ENCODE measurements at places on chromosomes 7 and 10.
A peak's percentile ranks its signal among the peaks of the same experiment; 100 is the strongest.

DNA sequence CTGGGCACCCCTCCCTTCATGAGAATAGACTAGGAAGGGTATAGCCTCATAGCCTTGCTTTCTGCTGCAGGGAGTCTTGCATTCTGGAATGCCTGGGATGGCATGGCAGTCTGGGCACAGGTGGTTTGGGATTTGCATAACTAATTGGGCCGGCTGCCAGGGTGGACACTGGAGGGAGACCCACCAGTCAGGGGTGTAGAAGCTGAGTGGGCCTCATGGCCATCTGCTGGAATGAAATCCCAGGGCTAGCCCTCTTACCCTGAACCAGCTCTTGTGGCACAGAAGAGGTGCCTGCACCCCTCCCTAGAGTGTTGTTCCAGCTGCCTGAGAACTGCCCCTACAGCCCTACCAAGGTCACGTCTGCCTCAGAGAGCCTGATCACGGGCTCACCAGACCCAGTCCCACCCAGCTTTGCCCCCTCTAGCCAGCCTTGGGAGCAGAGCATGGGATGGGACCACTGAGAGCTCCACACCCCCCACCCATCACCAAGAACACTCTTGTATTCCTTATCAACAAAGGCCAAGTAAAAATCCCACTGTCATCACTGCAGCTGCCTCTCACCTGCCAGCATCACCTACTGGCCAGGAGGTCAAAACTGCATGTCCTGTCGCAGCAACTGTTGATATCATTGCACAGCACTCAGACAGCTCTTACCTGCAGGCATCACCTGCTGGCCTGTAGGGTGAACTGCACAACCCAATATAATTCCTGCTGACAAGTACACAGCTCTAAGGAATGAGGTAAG, 148.9 kb downstream of the ZEB1 start:
- DNase-seq, result no peak

- DNase-seq, result no peak
These were observed 448 bp upstream of the NET1 start for GRCh38 chr10:5411941-5412276.

DNA sequence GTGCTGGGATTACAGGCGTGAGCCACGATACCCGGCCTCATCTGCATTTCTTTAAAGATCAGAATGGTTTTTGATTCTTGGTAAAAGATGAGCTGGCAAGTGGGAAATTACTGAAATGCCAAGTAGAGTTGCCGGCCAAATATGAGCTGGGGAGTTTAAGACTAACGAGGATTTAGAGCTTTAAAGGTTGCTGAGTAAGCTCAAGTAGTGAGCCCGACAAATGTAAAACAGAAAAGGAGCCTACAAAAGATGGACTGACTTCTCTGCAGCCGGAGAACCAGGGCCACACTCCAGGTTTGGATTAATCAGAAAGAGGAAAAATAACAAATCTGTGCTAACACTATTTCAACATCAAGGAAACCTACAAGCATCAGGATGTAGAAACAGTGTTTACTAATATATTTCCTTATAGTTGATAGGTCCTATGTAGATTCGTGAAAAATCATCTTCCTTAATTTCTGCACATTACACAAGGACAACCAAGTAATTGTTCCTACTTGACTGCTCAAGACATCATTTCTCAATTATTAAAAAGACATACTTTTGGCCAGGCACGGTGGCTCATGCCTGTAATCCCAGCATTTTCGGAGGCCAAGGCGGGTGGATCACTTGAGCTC, 49.6 kb downstream of the MPP7 start:
- DNase-seq, result no peak

DNA sequence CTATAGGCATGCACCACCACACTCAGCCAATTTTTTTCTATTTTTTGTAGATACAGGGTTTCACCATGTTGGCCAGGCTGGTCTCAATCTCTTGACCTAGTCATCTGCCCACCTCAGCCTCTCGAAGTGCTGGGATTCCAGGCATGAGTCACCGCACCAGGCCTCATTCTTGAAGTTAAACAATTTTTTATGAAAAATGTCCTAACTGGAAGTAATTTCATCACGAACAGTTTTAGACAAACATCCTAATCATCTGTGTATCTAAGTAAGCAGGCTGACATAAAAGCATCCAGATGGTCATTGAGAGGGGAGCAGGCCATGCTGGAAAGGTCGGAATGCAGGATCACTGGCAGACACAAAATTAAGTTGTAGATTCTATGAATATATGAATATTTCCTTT, 269.1 kb downstream of the ZMYND11 start:
- no peak for DNase-seq

- DNase-seq, result no peak
These were observed 215.0 kb downstream of the MDFIC start for GRCh38 chr7:115136796-115137443.

DNA sequence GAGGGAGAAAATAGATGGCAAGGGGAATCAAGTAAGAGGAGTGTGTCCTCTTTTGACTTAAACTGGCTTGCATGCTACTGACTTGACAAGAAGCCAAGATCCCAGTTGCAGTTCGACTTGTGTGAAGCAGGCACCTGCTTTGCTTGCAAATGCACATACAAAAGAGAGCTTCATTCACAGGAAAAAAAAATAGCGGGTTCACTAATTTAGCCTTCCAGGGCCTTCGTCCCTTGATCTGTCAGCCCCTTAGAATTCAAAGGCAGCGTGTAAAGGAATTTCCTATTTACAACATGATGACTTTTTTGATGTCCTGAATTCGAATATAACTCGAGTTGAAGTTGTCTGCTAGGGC, 192.1 kb downstream of the CELF2 start:
- DNase-seq, result no peak

DNA sequence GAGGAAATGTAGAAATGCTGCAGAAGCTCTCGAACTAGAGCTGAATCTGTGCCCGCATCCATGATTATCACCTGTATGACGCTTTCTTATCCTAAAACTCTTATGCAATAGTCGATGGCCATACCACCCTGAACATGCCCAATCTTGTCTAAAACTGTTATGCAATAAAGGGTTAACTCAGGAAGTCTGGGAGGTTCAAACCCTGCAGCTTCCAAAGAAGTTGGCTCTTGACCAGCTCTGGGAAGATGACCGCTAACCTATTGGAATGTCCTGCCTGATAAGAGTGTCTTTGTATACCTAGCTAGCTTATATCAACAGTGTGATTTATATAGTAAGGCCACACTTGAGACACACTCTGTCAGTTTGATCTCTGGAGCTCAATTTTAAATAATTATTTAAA, 3.4 kb upstream of the C10orf88 start:
- DNase-seq, result no peak

DNA sequence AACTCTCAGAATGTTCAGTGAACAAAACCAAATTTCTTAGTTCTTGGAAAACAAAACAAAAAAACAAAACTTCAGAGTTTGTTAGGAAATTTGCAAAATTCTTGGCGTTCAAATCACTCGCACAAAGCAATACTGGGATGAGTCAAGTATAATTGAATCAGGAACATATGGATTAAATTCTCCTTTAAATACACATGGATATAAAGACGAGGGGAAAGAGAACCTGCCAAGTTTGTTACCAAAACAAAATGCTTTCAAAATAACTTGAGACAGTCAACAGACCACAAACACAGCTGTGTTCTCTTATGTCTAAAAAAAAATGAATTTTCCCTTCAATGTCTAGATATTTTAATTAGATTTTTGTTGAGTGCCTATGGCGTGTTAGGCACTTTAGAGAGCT, 93.5 kb upstream of the MPP7 start:
- no peak for DNase-seq

- no peak for DNase-seq
These were observed 279.0 kb downstream of the TCERG1L start for GRCh38 chr10:131032329-131033165.

GRCh38 chr7:98841179-98841997, 28.4 kb downstream of the TMEM130 start:
- DNase-seq, result peak; percentile 81

- peak; percentile 72 for DNase-seq
These were observed 64.0 kb downstream of the CSGALNACT2 start for GRCh38 chr10:43202224-43202656.

DNA sequence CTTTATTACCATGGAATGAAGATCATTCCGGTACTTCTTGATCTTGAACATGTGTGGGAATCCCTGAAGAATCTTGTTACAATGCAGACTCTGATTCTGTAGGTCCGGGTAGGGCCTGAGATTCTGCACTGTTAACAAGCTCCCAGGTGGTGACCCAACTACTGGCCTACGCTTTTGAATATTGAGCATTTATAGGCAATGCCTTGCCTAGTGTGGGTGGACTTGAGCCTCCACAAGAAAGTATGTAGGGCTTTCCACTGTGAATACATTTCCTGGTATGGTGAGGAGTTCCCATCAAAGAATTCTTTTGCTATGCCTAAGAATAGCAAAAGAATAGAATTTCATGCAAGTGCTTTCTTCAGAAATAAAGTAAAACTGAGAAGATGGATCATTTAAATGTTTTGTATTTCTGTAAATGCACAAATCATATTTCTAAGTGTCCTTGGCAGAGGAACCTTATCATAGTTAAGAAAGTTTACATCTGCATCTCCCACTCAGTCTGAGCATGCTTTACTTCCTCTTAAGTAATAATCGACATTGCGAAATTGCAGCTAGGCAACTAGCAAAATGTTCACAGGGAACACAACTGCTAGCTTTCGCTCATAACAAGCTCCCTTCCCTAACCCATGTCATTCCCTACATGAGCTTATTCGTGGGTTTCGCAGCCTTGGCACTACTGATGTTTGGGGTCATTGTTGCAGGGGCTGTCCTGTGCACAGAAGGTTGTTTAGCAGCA, 71.4 kb downstream of the AHR start:
- DNase-seq, result no peak

GRCh38 chr10:63711361-63711760, 190.2 kb downstream of the REEP3 start:
- DNase-seq, result no peak

DNA sequence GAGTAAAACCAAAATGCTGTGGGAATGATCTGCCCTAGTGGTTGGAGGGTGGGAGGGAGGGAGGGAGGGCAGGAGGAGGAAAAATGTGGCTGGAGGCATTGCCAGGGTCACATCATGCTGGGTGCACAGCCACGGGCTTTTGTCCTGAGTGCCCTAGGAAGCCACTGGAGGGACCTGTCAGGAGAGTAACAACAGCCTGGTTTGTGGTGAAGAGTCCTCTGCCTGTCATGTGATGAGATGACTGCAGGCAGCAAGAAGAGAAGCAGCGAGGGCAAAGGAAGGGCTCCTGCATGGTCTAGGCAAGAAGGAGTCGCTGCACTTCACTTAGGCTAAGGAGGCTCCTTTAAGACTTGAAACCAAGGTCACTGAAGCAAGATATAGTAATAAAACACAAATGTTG, 65.6 kb downstream of the PKD1L1 start:
- no peak for DNase-seq

GRCh38 chr7:70188901-70189650, 590.8 kb downstream of the AUTS2 start:
- no peak for DNase-seq

DNA sequence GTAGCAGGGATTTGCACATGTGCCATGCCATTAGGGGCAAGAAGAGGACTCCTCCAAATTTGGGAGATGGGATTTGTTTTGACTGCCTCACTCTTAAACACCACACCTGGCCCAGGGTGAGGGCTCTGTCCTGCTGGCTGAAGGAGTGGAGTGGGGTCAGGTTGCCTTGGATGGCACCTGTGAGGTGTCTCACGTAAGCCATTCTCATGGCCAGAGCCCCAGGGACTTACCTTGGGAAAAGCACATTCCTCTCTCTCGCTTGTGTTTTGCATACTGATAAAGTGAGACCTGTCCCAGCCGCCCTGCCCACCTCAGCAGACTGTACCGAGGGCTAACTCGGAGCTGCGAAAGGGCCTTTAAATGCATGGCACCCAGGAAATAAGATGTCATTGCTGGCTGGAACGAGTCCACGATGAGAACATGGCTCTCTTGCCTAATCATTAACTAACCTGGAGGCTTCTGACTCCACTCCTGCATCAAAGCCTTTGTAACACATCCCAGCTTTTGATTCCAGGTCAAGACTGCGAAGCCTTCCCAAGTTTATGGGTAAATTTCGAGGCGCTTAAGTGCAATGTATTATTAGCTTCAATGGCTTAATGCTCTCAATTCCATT, 184.0 kb upstream of the RNF32 start:
- no peak for DNase-seq

- no peak for DNase-seq
These were observed 1377.4 kb downstream of the XPNPEP1 start for GRCh38 chr10:108545921-108546320.

- no peak for DNase-seq
These were observed 634.8 kb upstream of the GRM3 start for GRCh38 chr7:86008898-86009297.

GRCh38 chr10:34397324-34397723, 417.8 kb downstream of the PARD3 start:
- DNase-seq, result no peak

DNA sequence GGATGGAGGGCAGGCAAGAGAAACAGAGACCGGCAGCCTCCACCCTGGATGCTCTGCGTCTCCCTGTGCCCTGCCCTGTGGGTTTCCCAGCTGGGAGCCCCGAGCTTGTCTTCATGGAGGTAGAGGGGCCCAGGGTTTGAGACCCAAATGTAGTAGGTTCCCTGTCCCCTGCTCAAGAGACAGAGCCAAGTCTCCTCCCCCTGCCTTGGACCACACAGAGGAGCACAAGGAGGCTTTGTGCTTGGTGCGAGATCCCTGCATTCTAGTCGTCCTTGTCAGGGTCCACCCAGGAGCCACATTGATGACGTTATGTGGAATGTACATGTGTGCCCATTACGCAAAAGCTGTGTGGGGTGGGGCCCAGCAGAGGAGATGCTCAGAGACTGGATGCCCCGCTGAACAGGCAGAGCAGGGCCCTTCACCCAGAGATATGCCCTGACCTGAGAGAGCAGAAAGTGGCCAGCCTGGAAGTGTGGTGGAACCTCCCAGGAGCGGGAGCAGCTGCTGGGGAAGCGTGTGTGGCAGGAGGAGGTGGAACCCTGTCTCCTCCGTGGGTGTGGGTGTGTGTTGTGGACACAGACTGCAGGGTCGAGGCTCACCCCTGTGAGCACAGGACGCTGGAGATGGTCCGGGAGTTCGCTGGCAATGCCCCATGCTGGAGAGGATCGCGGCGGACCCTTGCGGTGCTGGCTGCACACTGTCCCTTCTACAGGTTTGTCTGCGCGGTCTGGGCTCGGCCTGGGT, 39.3 kb downstream of the VWA2 start:
- DNase-seq, result no peak

GRCh38 chr10:114686013-114686412, 27.9 kb upstream of the ABLIM1 start:
- no peak for DNase-seq

DNA sequence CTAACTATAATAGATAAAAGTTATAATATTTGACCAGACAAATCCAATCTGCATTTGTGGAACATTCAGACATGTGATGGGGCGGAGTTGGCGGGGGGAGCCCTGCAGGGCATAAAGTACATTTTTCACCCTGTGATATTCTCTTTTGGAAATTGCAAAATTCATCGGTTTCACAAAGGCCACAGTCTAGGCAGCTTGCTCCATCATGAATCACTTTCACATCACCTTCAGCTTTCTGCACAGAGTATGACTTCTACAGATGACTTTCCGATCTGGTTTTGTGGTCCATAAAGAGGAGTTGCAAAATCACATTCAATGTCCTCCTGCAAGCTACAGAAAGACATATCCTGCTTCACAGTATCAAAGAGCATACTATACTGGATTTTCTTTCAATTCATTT, 51.4 kb upstream of the APBB1IP start:
- no peak for DNase-seq
